Motor neuron (in vitro differentiated cells): ENCODE measurements at places on chromosomes 6 and 20.
A peak's percentile ranks its signal among the peaks of the same experiment; 100 is the strongest.

DNA sequence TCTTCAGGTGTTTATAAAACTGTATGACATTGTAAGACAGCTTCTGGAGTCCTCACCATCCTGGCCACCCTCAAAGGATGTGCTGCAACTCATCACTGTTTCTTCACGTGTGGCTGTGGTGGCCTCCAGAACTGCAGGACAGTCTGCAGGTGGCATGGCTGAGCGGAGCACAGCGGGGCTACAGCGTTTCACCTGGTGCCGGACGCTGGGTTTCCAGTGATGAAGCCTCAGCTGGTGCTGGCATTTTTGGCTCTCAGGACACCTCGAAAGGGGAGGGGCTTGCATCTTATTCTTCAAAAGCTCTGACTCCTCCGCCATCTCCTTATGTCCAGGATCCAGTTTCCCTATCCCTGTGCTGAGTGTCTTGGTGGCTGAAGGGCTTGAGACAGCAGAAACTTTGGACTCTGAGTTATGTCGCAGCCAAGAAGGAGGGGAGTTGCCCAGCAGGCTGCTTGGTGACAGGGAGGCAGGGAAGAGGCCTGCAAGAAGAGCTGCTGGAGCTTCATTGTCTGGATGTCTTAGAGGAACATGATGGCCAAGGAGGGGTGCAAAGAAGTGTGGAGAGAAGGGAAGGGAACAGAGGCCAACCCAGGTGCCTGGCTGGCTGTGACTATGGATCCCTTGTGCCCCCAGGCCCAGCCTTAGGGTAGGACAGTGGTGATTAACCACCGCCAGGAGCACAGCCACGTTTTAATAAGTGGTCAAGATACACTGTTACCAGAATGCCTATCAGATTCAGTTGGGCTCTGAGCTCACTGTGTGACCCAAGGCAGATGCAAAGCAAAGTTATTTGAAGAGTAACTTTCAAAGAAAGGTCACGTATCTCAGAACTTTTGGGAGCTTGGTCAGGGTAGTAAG lies 58.7 kb downstream of the GTF2H5 start:
- ATAC-seq = no peak

DNA sequence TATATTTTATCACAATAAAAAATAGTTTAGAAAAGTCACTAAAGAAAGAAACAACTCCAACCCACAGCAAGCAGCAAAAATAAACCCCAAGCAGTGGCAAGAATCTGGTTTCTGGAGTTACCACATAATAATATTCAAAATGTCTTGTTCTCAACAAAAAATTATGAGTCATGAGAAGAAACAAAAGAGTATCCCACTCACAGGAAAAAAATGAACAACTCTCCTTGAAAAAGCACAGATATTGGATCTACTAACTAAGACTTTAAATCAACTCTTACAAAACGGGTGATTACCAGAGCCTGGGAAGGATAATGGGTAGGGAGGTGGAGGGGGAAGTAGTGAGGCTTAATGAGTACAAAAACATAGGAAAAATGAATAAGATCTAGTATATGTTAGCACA lies 425.6 kb downstream of the PLCB1 start:
- no peak for ATAC-seq

GRCh38 chr20:11130554-11131166 lies 456.9 kb upstream of the JAG1 start:
- no peak for ATAC-seq

- no peak for ATAC-seq
Observed at GRCh38 chr6:7893342-7893741, 17.2 kb downstream of the TXNDC5 start.

- peak; percentile 74 for ATAC-seq
Observed at GRCh38 chr6:4775494-4776130, 592 bp upstream of the CDYL start.

DNA sequence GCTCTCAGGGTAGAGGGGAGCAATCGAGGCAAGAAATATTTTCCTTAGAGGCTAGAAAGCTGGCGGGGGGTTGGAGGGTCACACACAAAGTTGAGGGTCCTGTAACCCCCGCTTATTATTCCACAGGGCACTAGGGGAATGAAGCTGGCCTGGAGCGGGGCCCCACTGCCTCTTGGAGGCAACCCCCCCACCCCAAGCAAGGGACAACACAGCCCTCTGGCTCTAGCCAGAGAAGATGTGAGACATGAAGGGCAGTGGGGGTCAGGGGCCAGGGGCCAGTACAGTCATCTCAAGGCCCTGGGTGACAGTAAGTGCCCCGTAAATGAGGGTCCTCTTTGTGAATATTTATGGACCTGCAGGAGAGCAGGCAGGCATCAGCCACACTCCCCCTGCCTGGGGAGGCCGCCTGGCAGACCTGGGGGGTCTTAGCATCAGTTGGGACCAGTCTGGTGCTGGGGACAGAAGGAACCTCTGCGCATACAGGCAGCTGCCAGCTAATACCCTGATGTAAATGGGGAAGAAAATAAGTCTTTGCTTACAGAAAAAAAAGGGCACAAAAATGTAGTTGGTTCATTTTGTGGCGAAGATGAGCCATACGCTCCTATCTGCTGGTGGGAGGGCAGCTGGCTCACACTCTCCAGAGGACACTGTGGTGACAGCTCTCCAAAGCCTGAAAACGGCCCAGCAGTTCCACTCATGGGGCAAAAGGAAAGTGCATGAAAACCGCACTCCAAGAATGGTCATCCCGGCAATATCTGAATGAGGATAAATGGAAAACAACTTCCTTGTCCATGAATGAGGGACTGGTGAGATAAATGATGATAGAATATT lies 21.9 kb downstream of the SPATA2 start:
- ATAC-seq = no peak

GRCh38 chr6:131692031-131692430 lies 9.2 kb downstream of the OR2A4 start:
- ATAC-seq = no peak

GRCh38 chr6:69631552-69632346 lies 165.1 kb downstream of the LMBRD1 start:
- ATAC-seq = no peak

DNA sequence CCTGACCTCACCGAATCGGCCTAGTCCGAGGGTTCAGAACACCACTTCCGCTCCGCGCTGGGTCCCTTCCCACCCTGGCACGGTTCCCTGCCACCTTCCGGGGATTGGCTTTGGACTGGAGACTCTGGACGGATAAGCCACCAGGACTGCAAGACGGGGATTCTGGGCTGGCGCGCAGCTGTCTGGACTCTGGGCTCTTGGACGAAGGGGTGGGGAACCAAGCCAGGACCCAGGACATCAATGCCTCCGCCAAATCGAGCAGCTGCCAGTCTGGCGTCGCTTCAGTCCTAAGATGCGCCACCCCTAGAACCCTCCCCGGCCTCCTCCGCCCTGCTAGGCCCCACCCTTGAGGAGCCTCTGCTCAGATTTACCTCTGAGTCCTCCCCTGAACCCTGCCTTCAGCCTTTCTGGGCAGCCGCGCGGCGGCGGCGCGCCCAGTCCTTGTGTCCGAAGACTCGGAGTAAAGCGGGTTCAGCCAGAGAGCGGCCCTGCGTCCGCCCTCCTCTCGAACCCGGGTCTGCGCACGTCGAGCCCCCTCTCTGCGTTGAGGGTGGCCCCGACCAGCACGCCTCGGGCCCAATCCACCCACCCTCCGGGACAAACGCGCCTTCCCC lies 1.2 kb downstream of the KCNK17 start:
- ATAC-seq = peak; percentile 14

DNA sequence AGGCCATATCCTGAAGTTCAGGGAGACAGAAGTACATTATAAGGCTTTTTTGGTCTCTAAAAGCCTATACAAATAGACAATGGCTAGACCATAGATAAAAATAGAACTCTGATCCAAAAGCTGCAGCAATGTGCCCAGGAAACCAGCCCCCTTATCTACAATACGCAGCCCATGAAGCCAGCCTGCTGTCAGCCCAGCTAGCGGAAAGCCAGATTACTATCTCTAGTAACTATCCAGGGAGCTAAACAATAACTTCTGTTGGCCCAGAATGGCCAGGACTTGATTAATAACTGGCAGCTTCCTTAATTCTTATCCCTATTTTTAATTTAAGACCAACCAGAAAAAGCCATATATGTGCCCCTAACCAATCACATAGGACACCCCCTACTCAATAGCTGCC lies 160.4 kb upstream of the SMLR1 start:
- no peak for ATAC-seq

DNA sequence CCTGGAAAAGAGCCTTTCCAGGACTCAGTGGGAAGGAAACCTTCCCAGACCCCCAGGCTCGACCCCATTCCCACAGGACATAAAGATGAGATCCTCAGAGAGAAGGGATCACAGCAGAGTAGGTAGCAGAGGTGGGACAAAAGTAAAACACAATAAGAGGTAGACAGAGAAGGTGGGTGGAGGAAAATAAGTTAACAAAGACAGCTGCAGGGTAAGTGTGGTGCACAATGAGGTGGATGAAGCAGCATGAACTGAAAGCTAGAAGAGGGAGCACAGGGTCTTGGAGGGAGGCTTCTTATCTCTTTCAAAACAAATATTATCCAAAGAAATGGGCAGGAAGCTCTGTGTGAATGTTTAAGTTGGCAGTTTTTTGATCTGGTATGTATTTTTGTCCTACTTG lies 14.0 kb upstream of the MAP7 start:
- ATAC-seq = no peak

DNA sequence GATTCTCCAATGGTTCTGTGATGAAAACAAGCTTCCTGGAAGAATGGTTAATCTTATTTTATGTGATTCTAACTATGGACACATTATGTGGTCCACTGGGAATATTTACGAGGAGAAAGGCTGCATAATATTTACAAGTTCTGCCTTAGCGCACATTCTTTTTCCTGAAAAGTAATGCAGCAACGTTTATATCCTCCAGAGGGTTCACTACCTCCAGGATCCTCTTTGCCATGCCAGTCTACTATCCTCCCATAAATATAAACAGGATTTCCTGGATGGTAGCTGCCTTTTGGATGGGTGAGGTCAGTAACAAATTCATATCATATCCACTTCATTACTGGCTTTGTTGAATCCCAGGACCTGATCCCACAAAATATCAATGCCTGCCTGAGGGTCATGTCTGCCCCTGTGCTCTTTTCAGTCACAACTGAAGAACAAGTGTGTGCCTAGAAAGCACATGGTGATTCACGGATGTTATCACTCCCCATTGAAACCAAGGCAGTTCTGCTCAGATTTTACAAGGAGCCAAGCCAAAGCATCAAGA lies 30.4 kb downstream of the ADGRF5 start:
- ATAC-seq = no peak

DNA sequence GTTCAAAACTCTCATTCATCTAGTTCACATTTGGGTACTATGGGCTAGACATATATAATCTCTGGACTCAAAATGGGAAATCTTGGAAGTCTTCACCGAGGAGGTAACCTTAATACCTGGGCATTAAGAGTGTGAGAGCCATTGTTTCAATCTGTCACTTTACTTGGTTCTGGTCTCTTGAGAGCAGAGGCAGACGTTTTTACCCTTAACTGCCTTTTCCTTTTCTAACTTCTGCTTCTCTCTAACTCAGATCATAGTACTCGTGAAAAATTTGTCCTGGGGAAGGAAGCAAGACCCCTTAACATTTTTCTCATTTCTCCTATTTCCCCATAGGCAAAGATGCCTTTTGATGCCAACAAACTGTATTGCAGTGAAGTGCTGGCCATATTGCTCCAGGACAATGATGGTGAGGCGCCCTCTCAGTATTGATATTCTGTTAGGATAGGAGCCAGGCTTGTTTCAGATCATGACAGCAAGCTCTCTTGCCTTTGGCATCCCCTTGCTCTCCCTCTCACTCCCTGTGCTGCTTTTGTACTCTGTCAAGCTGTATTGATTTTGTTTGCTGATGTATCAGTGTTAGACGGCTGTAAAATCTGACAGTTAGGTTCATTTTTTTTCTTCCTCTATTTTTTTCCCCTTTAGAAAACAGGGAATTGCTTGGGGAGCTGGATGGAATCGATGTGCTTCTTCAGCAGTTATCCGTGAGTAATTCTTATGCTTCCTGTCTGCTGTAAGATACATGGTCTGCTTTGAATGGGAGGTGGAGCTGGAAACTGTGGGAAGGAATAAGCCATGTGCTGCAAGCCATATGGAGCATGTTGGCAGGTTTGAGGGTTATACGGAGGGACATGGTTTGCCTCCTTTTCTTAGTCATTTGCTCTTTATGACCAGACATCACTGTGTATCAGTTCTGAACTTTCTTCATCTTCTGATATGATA lies 83.5 kb downstream of the CTNNBL1 start:
- peak; percentile 35 for ATAC-seq

DNA sequence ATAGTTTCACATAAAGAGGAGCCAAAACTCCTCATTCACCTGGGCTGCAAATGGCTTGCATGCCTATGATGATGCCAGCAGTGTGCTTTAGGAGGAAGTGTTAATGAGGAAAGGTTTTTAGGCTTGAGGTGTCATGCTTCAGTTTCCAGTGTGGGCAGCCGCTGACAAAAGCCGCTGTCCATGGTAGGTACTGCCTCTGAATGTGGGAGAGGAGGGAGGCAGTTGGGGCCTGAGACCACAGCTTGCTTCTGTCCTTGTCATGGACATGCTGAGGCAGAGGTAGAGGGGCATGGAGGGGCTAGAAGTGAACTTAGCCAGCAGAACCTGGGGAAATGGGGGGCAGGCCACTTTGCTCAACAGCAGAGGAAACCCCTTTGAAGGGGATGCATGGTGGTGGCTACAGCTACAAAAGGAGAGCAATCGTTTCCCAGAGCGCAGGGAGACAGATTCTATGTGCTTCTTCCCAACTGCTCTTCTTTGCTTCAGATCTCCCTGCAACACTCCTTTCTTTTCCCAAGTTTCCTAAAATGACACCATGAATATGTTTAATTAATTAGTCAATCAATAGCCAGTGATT lies 372.1 kb upstream of the CNR1 start:
- no peak for ATAC-seq

DNA sequence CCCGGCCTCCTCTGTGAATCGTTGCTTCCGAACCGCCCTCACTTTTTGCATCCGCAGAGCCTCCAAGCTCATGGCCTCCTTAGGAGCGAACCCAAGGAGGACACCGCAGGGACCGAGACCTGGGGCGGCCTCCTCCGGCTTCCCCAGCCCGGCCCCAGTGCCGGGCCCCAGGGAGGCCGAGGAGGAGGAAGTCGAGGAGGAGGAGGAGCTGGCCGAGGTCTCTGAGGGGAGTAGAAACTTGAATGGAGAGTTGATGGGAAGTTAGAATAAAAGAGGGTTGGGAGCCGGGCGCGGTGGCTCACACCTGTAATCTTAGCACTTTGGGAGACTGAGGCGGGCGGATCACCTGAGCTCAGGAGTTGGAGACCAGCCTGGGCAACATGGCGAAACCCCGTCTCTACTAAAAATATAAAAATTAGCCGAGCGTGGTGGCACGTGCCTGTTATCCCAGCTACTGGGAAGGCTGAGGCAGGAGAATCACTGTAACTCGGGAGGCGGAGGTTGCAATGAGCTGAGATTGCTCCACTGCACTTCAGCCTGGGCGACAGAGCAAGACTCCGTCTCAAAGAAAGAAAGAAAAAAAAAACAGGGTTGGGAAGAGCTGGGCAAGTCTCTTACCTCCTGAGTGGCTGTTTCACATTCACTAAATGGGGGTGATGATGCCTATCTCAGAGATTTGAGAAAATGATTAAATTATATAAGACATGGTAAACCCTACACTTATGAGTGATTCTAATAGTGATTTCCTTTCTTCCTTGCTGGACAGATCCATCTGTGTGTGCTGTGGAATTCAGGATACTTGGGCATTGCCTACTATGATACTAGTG lies 805 bp downstream of the MSH5 start:
- no peak for ATAC-seq

- no peak for ATAC-seq
Observed at GRCh38 chr6:53333439-53334408, 15.0 kb downstream of the ELOVL5 start.
